ENCODE measurements at places on chromosomes 3 and 15.

DNA sequence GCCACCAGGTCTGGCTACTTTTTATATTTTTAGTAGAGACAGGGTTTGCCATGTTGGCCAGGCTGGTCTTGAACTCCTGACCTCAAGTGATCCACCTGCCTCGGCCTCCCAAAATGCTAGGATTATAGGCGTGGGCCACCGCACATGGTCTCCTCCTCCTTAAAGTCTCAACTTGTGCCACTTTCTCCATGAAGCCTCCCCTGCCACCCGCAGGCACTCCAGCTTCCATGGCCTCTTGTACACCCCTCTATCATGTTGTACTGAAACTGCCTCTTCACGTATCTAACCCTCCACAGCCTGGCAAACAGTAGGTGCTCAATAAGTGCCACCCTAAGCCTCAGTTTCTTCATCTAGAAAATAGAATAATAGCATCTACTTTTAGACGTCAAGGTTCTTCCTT, 39.9 kb downstream of the ISG20 start:
- DNase-seq = no peak

GRCh38 chr15:92074646-92075045, 221.1 kb downstream of the SLCO3A1 start:
- DNase-seq = no peak

DNA sequence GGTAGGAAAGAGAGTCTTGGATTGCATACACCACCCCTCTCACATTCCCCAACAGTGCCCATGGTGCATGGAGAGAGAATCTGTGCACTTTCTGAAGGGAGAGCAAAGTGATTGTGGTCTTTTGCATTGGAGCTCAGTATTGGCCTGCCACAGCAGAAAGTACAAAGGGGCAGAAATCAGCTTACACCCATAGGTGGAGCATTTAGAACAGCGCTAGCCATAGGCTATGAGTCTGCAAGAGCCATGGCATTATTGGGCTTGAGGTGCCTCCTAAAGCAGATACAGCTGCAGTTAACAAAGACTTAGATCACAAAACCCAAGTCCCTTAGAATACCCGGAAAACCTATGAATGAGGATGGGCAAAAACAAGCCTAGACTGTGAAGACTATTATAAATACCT, 21.8 kb downstream of the SI start:
- DNase-seq = no peak

GRCh38 chr15:77327168-77327567, 92.7 kb downstream of the PEAK1 start:
- no peak for DNase-seq

- no peak for DNase-seq
These were observed 63.6 kb downstream of the SCN5A start for GRCh38 chr3:38585791-38586420.

- no peak for DNase-seq
These were observed 462.3 kb upstream of the PPP2R3A start for GRCh38 chr3:135503065-135503759.

Data from amygdala (tissue), 56 donors.